ENCODE measurements at places on chromosomes 12 and 14. TPM values are rescaled to one million over a fixed set of nuclear protein-coding genes. Genes with fewer than 3 reads are reported as not detected.

RASAL1 gene
- total RNA-seq: not detected

OTUB2 gene
- total RNA-seq: 1.8 TPM

SPTB gene
- total RNA-seq: 2.1 TPM

IL31 gene
- not detected for total RNA-seq

AGAP2 gene
- total RNA-seq: not detected

PTCSC3 gene
- not detected for total RNA-seq

NAV3 gene
- 7.1 TPM for total RNA-seq

INHBC gene
- not detected for total RNA-seq

GLTP gene
- total RNA-seq: 37.2 TPM

MUCL1 gene
- not detected for total RNA-seq

AMN gene
- total RNA-seq: 0.29 TPM

SMCO2 gene
- total RNA-seq: 0.37 TPM

SLC38A1 gene
- 327 TPM for total RNA-seq

DLK1 gene
- total RNA-seq: not detected

PRMT5 gene
- total RNA-seq: 175 TPM

CCDC175 gene
- total RNA-seq: not detected

PROX2 gene
- not detected for total RNA-seq

DNA sequence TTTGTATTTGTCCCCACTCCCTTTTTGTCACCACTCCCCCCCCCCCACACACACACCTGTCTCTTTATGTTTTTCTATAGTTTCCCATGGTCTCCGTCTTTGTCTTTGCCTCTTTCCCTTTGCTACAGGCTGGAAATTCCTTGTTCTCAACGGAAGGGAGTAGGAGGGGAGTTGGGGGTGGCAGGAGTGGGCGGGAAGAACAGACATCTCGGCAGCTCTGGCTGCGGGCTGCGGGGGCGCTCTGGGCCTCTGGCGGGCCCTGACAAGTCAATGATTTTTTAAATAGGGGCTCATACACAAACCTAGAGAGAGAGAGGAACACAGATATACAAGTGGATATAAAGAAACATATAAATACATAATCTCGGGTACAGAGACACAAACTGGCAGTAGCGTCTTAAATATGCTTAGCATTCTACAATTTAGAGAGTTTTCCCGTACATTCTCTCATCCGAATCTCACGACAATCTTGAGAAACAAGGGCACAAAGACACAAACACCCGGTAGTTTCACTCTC is 2.4 kb upstream of the NAB2 start:
- DNase-seq: peak; percentile 72

DNA sequence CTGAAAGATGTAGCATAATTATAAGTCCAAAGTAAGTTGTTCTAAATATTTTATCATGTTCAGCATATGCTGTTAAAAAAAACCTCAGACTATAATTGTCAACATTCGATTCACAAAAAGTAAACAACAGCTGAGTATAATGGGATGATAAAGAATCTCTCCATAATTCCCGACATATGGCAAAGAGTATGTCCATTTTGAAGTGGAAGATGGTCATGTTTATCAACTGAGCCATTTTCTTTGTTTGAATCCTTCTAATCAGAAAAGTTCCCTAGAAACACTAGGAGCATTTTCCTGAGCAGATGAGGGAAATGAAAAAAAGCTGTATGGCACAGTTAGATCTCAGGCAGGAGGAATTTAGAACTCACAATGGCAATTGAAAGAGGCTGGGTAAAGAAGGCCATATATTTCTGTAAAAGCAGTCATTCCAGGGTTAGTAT is 192.1 kb upstream of the AMIGO2 start:
- DNase-seq: no peak

DNA sequence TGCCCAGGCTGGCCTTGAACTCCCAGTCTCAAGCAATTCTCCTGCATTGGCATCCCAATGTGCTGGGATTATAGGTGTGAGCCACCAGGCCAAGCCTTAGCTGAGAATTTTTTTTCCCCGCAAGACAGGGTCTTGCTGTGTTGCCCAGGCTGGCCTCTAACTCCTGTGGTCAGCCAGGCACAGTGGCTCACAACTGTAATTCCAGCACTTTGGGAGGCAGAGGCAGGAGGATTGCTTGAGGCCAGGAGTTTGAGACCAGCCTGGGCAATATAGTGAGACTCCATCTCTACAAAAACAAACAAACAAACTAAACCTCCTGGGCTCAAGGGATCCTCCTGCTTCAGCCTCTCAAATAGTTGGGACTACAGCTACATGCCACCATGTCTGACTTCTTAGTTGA is 27.3 kb downstream of the DEPDC4 start:
- no peak for DNase-seq

- DNase-seq: peak; percentile 83
These were observed 95.6 kb downstream of the GAS2L3 start for GRCh38 chr12:100668945-100669536.

- DNase-seq: peak; percentile 88
These were observed 26.2 kb downstream of the GLRX5 start for GRCh38 chr14:95561001-95561412.

GRCh38 chr12:12896260-12896659 is 4.9 kb downstream of the GPRC5A start:
- no peak for DNase-seq

DNA sequence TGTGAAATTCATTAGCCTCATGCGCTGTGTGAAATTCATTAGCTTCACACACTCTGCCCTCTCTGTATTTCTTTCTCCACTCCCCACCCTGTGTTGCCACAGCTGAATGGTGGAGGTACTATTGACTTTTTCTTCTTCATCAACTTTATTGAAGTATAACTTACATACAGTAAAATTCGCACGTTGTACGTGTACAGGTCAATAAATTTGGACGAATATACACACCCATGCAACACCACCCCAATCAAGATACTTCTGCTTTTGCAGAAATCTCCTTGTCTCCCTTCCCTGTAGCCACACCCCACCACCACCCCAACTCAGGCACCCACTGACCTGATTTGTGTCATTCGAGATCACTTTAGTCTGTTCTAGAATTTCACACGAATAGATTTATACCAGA is 51.8 kb downstream of the FBXL14 start:
- DNase-seq: no peak

DNA sequence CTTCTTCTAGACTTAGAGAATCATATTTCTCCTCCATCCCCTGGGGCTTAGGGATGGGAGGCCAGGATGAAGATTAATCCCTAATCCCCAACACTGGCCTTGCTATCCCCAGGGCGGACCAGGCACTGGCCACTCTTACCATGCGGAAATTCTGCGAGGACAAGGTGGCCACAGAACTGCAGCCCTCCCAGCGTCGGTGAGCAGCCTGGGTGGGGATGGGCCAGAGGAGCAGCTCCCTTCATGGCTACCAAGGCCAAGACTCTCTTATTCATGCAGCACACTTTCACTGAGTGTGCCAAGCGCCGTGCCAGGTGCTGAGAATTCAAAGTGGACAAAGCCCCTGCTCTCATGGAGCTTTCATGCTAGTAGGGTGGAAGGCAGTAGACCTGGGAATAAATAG is 7.0 kb downstream of the TNS2 start:
- no peak for DNase-seq

DNA sequence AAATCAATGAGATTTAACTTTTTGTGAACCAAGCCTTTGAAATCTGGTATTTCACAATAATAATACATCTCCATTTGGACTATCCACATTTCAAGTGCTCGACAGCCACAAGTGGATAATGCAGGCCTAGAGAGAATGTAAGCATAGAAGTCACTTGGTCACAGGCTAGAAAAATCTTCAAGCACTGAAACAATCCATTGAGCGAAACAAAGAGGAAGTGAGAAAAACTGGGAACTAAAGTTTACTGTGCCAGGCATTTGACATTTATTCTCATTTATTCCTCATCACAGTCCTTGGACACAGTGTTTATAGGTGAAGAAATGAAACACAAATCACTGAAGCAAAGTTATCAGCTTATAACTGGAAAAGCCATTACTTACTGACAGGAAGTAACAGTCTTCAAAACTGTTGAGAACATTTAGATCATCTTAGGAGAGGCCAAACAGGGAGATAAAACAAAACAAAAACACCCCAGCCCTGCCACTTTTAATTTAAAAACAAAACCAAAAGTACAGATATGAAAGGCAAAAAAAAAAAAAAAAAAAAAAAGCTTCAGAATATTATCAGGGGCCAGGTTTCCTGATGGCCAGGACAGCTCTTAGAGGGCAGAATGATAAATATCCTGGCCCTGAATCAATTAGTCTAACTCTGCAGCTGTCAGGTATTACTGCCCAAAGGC is 29.2 kb downstream of the GNS start:
- no peak for DNase-seq

GRCh38 chr14:92058006-92058917 is 18.4 kb upstream of the TRIP11 start:
- no peak for DNase-seq

- peak; percentile 16 for DNase-seq
These were observed 70.4 kb downstream of the TBK1 start for GRCh38 chr12:64522316-64522715.

DNA sequence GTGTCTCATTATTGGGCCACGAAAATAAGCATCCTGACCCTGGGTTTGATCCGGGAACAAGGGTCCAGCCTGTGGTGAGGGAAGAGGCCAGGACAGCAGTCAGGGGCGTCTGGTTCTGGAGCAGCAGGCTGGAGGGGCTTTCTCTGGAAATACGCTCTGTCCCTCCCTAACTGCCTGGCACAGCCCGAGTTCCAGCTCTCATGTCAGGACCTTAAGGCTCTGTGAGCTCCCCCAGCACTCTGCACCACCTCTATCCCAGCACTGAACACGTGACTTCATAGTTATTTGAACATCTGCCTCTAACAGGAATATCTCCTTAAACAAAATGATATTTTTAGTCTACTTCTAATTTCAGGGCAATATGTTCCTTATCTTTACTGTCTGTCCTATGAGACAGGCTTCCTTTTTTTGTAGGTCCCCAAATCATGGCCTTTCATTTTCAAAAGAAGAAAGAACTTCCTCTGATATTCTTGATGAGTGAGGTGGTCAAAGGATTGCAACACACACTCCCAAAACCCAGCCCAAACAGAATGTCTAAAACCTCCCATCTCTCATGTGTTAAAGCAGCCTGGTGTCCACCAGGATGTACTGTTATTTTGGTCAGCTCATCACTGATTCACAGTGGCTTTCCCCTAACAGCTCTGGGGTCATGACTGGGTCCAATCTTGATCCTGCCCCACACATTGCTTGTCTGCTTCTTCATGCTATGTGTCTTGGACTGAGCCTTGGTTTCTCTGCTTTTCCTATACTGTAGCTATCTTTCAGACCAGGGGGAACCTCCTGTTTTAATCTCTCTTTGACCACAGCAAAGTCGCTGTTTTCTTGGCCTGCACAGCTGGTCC is 9.7 kb downstream of the AQP6 start:
- DNase-seq: no peak

DNA sequence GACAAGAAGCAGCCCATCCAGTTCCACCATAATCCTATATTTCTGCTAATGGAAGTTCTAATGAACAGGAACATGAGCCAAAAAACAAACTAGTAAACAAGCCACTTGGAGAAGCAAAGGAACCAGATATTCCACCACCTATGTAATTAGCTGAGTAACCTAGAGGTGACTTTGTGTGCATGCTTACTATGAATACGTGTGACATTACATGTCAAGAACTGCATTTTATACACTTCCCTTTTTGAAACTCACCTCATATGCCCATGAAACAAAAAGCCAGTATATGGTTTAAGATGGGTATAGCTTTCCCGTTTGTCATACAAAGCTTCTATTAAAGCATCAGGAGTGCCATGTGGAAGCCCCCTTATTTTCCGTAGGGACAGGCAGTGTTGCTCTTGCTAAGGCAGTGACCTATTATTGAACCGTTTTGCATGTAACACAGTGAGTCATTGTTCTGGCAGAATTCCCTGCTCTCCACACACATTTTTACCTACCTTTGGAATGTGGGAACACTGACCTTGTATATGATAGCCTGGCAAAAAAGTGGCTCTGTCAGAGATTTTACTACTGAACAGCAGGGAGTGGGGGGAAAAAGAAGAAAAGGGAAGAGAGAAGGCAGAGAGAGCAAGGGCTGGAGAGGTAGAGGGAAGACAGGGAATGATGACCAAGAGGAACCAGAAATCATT is 34.8 kb upstream of the FRMD6 start:
- DNase-seq: peak; percentile 90

DNA sequence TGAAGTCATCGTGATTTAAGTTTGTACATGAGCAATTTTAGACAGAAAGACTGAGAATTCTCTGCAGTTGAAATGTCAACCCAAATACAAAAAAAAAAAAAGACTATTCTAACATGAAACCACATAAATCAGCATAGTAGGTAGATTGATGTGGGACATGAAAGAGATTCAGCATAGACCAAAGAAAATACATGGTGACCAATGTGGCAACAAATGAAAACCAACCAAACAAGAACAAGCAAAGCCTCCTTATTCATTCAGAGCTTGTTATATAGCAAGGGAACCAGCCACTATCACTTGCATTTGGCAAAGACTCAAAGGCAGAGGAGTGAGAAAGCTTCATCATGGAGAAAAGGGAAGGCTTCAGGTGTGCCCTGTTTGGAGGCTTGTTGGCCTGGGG is 144.4 kb upstream of the TMPO start:
- no peak for DNase-seq

DNA sequence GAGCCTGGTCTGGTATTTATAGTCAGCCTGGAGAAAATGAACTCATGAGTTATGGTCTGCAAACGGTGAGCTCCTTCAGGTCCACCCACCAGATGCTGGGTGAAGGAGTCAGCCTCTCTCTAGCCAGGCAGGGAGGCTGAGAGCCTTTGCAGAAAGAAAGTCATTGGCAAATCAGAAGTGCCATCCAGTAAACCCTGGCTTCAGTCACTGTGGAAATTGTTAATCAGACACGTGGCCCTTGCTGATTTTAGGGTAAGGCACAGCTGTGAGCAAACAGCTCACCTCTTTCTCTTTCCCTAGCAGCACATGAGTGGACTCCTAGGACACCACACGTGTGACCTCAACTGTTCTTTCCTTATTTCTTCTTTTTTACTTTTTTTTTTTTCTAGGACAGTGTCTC is 44.9 kb downstream of the CHST11 start:
- no peak for DNase-seq

All from MCF 10A (cell line).